Ovary (tissue), 10 donors: ENCODE measurements at places on chromosomes 6 and 20. TPM values are rescaled to one million over a fixed set of nuclear protein-coding genes. Genes with fewer than 3 reads are reported as not detected.

SIGLEC1 gene
- polyA plus RNA-seq, result 11.5 TPM

TINAG gene
- not detected for polyA plus RNA-seq

ENPP4 gene
- polyA plus RNA-seq, result 1.9 TPM

C6orf89 gene
- 102 TPM for polyA plus RNA-seq

CNR1 gene
- polyA plus RNA-seq, result 0.80 TPM

DDX43 gene
- 2.4 TPM for polyA plus RNA-seq

ARHGAP18 gene
- 11.8 TPM for polyA plus RNA-seq

RSPH4A gene
- polyA plus RNA-seq, result 0.52 TPM

CCN5 gene
- 183 TPM for polyA plus RNA-seq

NNAT gene
- polyA plus RNA-seq, result 0.30 TPM

ARMH2 gene
- polyA plus RNA-seq, result not detected

HLA-DMA gene
- polyA plus RNA-seq, result 162 TPM

TSBP1 gene
- not detected for polyA plus RNA-seq

NFKBIE gene
- polyA plus RNA-seq, result 2.7 TPM

GNAS-AS1 gene
- 0.22 TPM for polyA plus RNA-seq

MPIG6B gene
- polyA plus RNA-seq, result 0.60 TPM

BEND3 gene
- polyA plus RNA-seq, result 1.0 TPM

KCNK16 gene
- polyA plus RNA-seq, result not detected

FRS3 gene
- polyA plus RNA-seq, result 6.8 TPM

ECT2L gene
- polyA plus RNA-seq, result 0.05 TPM

TLDC2 gene
- polyA plus RNA-seq, result 0.33 TPM

CDYL gene
- polyA plus RNA-seq, result 27.6 TPM

FOXC1 gene
- polyA plus RNA-seq, result 21.2 TPM

C6orf58 gene
- not detected for polyA plus RNA-seq

CPNE5 gene
- polyA plus RNA-seq, result 1.8 TPM

BAG2 gene
- 13.4 TPM for polyA plus RNA-seq

LTB gene
- 0.73 TPM for polyA plus RNA-seq

HLA-DQA2 gene
- polyA plus RNA-seq, result not detected

LHFPL5 gene
- polyA plus RNA-seq, result not detected

DUSP15 gene
- polyA plus RNA-seq, result 8.4 TPM

SSTR4 gene
- polyA plus RNA-seq, result not detected

TCP11 gene
- 0.50 TPM for polyA plus RNA-seq
